ENCODE measurements at places on chromosomes 3 and 15.

DNA sequence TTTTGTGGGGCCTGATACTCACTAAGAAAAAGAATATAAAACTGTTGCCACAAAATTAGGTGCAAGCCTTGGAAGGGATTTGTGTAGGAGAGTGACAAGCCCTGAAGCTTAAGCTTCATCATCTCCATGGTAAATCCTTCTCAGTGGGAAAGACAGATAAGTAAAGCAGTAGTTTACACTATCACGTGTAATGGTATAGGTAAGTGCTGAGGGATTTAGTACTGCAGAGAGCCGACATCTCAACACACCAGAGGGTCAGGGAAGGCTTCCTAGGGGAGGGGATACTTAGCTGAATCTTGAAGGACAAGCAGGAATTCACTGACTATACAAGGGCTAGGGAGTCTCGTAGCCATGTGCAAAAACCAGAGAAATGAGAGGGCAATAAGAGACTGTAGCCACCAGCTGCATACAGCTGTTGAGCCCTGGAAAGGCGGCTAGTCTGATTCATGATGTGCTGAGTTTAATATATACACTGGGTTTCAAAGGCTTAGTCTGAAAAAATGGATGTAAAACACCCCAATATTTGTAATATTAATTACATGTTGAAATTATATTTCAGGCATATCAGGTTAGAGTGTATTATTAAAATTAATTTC lies 11.1 kb downstream of the SLC24A1 start:
- peak; percentile 45 for DNase-seq

- no peak for DNase-seq
Measured at GRCh38 chr3:150798122-150798618, 35.2 kb upstream of the SIAH2 start.

GRCh38 chr3:140007911-140008869 lies 73.2 kb downstream of the CLSTN2 start:
- no peak for DNase-seq

DNA sequence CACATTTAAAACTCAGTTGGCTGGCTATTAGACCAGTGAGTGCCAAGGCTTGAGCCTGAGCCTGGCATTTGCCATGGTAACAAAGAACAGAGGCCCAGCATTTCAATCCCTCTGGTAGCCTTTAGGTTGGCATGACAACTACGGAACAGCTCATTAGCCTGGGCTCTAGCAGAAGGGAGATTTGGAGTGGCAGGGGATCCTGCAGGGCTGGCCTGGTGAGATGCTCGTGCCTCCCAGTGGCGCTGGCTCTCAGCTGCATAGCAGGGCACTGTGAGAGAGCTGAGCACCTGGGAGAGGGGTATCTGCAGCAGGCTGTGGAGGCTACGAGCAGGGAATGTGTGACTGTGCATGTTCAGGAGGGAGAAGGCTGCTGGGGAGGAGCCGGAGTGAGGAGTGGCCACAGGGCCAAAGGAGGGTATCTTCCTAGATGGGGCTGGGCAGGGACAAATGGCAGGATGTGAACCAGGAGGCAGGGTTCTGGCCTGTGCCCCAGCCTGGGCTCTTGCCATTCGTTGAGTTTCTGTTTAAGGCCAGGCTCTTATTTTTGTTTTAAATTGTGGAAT lies 5.6 kb upstream of the ABTB1 start:
- no peak for DNase-seq

GRCh38 chr3:7205535-7205934 lies 344.6 kb downstream of the GRM7 start:
- DNase-seq, result no peak

DNA sequence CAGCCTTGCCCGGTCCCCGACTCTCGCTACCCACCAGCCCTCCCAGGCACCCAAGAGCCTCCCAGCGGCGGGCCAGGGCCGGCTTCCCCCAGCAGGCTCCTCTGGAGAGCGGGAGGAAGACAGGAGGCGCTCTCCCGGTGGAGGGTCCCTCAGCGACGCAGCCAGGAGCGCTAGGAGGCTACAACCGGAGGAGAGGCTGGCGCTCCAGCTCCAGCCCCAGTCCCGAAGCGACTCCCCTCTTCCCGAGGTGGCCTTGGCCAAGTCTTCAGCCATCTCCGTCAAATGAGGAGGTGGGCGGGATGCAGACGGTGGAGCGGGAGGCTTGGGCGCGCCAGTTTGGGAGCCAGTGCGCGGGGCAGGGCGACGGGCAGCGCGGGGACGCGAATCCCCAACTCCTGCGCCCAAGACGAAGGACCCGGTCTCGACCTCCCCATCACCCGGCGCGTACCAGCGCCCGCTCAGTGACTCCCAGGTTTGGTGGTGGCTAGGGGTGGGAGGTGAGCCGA lies 722 bp downstream of the CHRNA3 start:
- DNase-seq, result no peak

GRCh38 chr3:67688231-67688630 lies 33.8 kb upstream of the SUCLG2 start:
- DNase-seq, result no peak
